ENCODE measurements at places on chromosomes 7 and 10.

DNA sequence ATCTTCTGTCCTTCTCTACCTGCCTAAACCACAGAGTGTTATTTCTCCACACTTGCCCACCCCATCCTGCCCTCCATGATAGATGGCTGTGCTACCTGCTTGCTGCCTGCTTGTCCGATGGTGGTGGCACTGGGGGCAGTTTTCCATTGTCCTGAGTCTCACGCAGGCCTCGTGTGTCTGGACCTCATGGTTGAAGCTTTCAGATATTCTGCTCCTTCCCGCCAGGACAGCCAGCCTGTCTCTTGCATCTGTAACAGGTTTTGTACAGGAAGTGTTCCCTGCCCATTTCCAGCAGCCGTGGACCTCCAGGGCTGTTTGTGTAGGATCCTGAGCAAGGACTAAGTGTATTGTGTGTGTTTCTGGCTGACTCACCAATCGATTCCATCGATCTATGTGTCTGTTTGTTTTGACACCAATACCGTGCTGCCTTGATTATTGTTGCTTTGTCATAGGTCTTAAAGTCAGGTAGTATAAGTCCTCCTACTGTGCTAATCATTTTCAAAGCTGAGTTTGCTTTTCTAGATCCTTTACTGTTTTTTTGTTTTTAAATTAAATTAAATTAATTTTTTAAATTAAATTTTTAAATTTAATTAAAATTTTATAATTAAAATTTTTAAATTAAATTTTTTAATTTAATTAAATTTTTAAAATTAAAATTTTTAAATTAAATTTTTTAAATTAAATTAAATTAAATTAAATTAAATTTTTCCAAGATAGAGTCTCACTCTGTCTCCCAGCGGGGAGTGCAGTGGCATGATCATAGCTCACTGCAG is 8.5 kb downstream of the IL15RA start:
- DNase-seq: no peak

DNA sequence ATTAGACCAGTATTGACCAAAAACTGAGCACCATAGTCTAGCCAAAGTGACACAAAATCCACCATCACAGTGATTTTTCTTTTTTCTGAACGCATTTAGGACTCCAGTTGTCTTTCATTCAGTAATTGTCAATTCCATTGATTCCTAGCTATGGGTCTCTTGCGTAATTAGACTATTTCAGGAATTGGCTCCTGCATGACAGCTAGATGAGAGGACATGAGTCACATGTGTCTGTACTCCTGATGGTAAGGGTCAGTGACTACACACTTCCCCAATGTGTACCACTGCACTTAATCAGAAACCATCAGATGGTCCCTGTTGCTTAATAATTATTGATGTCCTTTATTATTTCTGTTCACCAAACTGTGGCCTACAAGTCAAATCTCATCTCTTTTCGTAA is 469.5 kb downstream of the POM121L12 start:
- no peak for DNase-seq

GRCh38 chr7:141693082-141693481 is 8.9 kb downstream of the DENND11 start:
- DNase-seq: no peak

DNA sequence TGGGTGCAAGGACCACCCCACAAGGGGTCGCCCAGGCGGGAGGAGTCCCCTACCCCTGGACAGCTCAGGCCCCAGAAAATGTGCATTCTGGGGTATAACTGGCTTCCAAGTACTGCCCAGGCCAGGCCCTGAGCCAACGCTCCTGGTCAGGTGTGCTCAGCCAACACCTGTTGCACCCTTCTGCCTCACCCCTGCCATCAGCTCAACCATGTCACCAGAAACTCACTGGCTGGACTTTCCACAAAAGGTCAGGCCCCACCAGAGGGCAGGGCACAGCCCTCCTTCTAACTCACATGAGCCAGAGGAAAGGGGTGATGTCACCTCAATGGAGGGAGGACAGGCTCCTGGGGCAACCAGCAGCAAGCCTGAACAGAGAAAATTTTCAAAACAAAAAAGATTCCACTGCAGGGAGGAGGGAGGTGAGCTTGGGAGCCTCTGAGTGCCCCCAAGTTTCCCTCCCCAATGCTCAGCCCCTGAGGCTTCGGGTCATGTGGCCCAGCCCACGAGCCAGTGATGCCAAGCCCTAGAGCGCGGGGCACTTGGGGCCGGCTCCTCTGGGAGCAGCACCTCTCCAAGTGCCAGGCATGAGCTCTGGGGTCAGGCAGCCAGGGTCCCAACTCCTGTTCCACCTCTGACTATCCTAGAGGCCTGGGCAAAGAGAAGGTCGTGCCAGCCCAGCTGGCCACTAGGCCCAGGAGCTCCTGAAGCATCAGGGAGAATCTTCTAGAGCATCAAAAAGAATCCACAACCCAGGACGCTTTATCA is 2.2 kb downstream of the OGDHL start:
- DNase-seq: no peak

- DNase-seq: no peak
Observed at GRCh38 chr10:59025981-59026765, 150.3 kb upstream of the PHYHIPL start.

GRCh38 chr7:7609330-7609729 is 31.2 kb upstream of the UMAD1 start:
- DNase-seq: no peak

GRCh38 chr10:94361171-94361794 is 1.5 kb downstream of the NOC3L start:
- peak; percentile 8 for DNase-seq

- DNase-seq: no peak
Observed at GRCh38 chr10:97574374-97575126, 2.0 kb downstream of the ANKRD2 start.

GRCh38 chr7:79037001-79037400 is 416.5 kb downstream of the MAGI2 start:
- no peak for DNase-seq

DNA sequence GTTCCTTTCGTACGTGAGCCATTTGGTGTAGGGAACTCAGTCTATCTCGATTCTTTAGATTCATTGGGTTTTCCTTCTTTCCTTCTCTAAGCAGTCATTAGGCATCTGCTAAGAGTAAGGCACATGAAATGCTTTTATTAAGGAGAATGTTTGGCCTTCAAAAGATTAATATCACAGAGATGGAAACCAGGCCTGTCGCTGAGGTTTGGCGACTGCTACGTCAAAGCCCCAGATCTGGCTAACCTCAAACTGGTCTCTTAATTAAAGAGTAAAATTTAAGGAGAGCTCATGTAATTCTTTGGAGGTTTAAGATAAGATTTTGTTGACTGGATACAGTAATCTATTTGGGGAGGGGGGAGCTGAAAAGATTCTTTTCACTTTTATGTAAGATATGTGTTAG is 189.8 kb downstream of the JCAD start:
- DNase-seq: no peak

- DNase-seq: no peak
Observed at GRCh38 chr7:1160670-1161021, 650 bp upstream of the ZFAND2A start.

DNA sequence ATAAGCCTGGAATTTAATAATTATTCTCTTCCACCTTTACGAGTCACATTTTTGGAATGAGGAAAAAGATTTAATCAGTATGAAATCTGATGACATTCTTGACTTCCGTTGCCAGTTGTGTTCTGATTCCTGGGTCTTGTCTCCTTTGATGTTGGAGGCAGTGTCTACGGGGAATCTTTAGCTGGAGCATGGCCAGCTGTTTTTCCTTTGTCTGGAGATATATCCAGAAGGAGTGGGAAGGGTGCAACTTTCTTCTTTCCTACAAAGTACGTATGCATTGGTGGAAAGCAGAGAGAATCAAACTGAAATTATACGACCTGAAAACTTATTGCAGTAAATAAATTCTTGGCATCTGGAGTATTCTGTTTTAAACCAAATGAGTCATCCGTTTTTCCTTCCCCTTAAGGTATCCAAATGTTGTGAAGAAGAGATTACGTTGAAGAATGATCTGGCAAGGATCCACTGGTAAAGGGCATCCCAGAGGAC is 6.9 kb upstream of the GNG11 start:
- DNase-seq: no peak

DNA sequence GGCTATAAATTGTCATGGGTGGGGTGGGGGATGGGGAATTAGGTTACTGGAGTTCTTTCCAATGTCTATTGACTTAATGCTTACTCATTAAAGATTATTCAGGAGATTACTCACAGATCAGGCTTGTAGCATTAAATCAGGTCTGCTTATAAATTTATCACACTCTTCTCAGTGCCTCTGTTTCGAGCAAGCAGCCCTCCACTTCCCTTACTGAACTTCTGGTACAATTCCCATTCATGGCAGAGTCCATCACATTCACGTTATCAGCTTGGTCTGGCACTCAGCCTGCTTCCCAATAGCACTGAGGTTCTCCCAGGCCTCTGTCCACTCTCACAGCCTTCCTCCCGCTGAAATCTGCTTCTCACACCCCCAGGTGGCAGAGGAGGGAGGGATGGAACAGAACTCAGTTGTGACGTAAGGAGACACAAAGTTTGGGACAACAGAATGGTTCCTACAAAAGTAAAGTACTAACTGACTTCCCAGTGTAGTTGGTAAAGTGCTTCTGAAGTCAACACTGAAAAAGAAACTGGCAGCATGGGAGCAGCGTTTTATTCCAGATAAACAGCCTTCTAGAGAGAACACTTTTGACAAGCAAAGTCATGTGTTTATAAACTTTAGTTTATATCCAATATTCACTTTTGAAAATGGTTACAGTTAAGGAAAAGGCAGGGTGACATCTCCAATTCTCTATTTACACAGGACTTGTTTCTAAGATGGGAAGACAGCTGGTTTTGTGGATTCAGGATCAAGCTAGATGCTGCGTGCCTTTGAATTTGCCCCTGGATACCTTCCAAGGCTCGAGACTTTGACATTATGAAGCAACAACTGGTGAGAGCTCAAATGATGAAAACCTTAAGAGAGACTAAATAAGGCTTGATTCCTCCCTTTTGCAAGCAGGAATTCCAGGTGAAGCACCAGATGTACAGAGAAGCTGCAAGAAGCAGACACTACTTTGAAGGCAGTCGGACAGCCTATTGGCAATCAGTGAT is 81.4 kb downstream of the ATXN7L1 start:
- no peak for DNase-seq

- no peak for DNase-seq
Observed at GRCh38 chr7:129067943-129068548, 13.1 kb upstream of the TNPO3 start.

- DNase-seq: no peak
Observed at GRCh38 chr7:139727151-139727705, 50.6 kb downstream of the HIPK2 start.

DNA sequence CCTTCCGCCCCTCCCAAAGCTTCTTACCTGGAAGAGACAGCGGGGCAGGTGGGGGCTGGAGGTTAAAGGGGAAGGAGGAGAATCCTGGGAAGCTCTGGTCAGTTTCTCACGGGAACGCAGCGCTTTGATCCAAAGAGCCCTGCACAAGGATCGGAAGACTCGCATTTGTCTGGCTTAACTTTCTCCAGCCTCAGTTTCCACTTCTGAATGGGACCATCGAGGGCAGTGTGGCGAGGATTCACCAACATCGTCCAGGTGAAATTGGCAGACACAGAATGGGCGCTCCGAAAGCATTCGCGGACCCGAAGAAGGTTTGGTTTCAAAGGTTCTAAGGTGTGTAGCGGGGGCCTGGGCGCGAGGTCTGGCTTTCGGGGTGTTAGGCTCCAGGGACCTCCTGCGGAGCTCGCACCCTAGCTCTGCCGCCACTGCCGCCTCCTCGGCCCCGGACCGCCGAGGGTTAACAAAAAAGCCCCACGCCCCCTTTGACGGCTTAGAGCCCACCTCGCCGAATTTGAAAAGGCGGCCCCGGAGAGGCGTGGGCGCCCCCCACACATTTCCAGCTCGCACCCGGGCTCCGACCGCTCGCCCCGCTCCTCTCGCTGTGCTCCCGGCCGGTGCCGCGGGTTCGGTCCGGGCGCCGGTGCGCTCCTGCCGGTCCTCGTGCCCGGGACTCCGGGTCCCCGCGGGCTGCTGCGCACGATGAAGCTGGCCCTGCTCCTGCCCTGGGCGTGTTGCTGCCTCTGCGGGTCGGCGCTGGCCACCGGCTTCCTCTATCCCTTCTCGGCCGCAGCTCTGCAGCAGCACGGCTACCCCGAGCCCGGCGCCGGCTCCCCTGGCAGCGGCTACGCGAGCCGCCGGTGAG is at the start of gene COL26A1:
COL26A1 (plus strand) TSS at position 542 of the 862 bp plus-strand sequence; CDS start at position 700, 158 bp downstream.
- peak; percentile 36 for DNase-seq

DNA sequence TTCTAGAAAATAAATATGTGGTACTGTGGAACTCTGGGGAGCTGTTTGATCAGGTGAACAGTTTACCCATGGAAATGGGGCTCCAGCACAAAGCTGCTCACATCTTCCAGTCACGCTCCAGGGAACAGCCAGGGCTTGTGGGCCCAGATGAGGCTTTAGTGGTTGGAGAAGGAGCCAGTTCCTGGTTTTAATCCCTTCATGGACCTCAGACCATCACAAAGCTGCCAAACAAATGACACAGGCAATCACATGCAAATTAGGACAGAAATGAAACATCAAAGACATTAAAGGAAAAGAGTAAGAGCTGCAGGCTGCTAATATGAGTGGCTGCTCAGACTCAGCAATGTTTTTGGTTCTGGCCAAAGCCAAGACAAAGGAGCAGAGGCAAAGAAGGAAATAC is 2.2 kb upstream of the ATP6V0E2 start:
- DNase-seq: no peak

DNA sequence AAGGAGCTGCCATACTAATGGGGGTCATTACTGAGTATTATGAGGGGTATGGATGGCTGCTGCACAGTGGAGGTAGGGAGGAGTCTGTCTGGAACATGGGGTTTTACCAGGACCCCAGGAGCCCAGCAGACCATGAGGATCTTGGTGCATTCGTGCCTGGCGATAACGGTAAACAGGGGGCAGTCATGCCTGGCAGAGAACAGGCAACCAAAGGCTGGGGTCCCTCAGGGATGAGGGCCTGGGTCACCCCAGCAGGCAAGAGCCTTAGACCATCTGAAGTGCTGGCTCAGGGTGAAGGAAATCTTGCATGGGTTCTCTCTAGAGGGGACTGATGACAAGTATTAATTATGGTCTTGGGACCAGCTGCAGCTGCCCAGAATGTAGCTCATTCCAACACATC is 46.1 kb downstream of the MYL10 start:
- DNase-seq: no peak

- no peak for DNase-seq
Observed at GRCh38 chr10:113067501-113067900, 117.5 kb downstream of the TCF7L2 start.

DNA sequence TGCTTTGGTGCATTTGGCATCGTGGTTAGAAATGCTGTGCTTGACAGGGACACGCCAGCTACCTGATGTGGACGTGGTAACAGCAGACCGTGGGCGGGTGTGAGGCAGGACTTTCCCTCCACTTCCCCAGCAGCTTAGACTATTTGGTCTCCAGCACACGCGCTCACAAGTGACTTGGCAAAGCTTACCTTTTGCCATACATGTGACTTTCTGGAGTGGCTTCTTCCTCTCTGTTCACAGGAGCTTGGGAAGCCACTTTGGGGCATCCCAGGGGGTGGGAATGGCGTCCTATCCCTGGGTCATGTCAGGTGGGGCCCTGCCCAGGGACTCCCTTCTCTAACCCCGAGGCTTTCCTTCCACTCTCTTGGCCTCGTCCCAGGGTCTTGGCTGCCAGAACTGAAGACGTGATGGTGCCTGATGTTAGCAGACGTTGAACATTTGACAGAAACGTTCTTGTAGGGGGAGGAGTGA is 228.7 kb upstream of the KLF6 start:
- peak; percentile 78 for DNase-seq
